Brain (organoid and tissue), 16 donors: ENCODE measurements at places on chromosomes 4 and X.
A peak's percentile ranks its signal among the peaks of the same experiment; 100 is the strongest.

DNA sequence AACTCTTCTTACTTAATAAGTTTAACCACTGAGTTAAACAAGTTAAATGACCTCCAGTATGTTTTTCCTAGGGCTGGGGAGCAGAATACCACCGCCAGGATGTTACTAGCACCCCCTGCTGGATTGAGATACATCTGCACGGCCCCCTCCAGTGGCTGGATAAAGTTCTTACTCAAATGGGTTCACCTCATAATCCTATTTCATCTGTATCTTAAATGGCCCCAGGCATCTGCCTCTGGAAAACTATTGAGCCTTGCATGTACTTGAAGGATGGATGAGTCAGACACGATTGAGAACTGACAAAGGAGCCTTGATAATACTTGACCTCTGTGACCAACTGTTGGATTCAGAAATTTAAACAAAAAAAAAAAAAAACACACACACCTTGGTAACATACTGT lies 61.5 kb upstream of the MMAA start:
- DNase-seq, result peak; percentile 27

DNA sequence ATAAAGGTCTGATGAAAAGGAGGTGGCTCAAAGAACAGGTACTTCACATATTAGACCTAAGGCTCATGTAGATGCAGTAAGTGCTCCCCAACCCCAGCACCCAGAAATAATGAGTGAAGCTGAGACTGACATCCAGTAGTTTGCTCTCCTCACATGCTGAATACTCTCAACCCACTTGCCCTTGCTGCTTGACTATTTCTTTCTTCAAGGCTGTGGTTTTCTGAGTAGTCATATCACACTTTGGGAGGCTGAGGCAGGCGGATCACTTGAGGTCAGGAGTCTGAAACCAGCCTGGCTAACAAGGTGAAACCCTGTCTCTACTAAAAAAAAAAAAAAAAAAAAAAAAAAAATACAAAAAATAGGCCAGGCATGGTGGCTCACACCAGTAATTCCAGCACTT lies 51.5 kb upstream of the PRPS1 start:
- DNase-seq, result no peak

- no peak for DNase-seq
These were observed 64.3 kb downstream of the RASL11B start for GRCh38 chr4:52926196-52926974.

DNA sequence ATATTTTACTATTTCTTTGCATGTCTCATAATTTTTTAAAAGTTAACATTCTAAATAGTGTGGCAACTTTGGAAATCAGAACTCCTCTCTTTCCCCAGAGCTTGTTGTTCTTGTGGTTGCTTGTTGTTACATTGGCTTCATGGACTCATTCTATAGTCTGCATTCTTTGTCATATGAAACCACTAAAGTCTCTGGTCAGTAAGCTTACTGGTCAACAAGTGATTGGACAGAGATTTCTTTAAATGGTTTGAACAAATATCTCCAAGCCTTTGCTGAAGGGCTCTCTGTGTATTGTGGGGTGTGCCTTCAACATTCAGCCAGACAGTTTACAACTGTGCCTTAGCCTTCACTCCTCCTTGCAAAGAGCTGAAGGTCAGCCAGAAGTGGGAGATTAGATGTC lies 147.2 kb downstream of the OPHN1 start:
- no peak for DNase-seq

DNA sequence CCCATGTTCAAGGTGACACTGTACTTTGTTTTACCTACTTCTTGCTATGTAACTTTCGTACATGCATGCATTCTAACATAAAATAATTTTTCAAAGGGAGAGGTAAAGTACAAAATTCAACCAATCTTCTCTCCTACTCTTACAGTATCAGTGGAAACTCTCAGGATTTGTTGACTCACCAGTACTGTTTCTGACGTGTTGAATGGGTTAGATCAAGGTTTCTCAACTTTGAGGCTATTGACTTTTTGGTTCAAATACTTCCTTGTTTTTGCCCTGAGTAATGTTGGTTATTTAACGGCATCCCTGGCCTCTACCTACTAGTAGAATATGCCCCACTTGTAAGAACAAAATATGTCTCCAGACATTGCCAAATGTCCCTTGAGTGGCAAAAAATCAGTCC lies 94.6 kb upstream of the SMAD1 start:
- no peak for DNase-seq

DNA sequence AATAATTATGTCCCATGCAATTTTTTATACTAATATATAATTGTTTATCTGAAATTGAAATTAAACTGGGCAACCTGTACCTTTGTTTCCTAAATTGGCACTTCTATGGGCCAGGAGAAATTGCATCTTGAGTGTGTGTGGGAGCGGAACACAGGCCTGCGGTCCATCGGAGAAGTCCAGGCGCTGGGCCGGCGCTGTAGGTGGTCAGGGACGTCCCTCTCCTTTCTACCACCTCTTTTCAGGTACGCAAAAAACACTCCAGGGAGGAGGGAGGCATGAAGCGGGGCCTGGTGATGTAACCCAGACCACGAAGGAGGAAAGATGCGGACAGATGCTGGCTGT lies 717 bp downstream of the MGAT4D start:
- no peak for DNase-seq

DNA sequence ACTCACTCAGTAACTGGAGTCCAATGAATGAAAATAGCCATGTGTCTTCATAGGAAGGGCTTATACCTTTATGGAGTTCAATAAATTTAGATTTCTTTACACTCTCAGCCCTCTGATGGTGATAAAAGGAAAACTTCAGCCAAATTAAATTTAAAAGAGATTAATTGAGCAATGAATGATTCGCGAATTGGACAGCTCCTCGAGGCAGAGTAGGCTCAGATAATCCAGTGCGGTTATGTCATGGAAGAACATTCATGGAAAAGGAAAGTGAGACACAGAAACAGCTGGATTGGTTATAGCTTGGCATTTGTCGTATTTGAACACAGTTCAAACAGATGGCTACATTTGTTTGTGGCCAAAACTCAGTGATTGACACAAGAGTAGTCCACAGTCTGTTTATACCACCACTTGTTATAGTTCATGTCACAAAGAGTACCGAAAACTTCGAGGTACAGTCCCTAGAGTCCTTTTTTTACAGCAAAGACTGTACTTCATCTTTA lies 54.6 kb upstream of the TACR3 start:
- no peak for DNase-seq

- DNase-seq, result no peak
These were observed 495.2 kb downstream of the MID1IP1 start for GRCh38 chrX:39296472-39296871.
